ENCODE measurements at places on chromosomes 4 and X.

- DNase-seq = no peak
Measured at GRCh38 chr4:110620691-110621327, 2.1 kb downstream of the PITX2 start.

DNA sequence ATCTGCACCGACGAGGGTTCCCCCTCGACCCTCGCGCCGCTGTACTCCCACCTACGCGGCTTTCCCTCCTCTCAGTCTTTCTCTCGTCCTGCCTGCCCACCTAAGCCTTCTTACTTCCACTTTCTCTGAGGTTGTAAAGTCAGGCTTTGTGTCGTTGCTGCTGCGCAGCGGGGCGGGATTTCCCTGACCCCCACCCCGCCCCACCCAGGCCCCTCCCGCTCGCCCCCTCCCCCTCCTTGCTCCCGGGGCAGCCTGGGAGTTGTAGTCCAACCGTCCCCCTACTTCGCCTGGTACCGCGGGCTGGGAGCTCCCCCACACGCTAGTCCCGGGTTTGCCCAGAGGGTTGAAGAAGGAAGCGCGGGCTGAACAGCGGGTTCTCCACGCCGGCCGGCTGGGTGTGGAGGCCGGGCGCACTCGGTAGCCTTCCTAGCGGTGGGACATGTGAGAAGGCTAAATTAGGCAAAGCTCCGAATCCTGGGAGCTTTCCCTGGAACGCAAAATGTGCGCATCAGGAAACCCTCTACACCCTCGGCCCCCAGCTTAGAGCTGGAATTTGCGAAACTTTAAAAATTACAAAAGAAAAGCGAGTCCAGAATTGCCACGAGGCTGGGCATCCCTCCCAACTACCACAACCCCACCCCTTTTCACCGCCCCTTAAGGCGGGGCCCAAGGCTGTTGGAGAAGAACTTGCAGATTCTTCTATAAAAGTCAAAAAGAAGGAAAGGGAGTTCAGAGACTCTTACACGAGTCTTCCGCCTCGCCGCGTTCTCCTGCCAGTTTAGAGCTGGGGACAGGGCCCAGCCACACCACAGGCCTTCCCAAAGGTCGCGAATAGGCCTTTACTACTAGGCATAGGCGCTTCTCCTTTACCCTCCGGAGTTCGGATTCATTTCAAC, at the start of gene ATP11C:
ATP11C (minus strand) TSS at position 153 of the 896 bp plus-strand sequence. CDS start 1,011 bp downstream, outside the sequence.
- DNase-seq = peak; percentile 91

GRCh38 chrX:20414066-20414465, 147.4 kb upstream of the RPS6KA3 start:
- no peak for DNase-seq

GRCh38 chr4:103934178-103934789, 214.5 kb upstream of the TACR3 start:
- no peak for DNase-seq

DNA sequence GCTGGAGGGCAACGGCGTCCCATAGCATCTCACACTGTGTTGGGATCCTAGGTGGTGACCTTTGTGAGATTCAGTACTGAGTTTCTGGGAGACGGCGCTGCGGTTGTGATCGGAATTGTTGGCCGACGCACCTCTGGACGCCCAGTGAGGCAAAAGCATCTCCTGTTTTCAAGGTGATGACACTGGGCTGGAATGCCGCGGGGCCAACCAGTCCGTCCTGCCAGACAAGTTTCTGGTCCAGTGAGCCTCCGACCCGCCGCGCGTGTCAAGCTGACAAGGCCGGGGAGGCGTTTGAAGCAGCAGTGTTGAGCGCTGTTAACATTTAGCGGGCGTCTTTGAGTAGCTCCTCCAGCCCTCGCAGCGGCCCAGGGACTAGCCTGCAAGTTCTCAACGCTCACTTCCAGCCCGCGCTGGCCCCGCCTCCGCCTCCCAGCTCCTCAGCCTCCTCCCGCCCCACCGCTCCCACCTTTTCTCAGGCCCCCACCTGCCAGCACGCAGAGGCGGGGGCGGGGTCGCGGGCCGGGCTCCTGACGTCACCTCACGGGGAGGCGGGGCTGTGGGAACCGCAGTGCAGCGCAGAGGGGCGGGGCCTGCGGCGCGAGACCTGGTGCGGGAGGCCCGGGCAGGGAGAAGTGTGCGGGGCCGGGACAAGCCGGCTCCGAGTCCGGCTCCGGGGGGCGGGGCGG, 482 bp upstream of the CDS1 start:
- peak; percentile 92 for DNase-seq

DNA sequence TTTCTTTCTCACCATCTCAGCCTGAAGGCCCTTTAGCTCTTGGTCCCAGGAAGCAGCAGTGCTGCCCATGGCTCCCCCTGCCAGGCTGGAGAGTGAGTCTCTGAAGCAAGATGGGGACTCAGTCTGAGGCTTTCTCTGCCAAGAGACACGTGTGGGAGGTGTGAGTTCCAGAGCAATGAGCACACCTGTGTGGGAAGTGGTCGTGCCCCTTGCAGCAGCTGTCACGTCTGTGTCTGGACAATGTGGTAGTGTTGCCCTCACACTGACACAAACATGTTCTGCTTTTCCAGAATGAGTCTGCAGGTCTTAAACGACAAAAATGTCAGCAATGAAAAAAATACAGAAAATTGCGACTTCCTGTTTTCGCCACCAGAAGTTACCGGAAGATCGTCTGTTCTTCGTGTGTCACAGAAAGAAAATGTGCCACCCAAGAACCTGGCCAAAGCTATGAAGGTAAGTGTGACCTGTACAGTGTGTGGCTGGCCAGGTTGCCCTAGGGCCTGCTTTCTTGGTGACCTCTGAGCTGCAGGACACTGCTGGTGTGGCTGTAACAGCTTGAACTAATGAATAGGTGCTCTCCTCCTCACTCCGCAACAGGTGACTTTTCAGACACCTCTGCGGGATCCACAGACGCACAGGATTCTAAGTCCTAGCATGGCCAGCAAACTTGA, 1.9 kb downstream of the TACC3 start:
- DNase-seq = peak; percentile 52

GRCh38 chrX:112840382-112841113, at the start of gene AMOT:
Gene AMOT (minus strand): TSS chrX:112840831. CDS start chrX:112823126, 17,705 bp downstream.
- DNase-seq = peak; percentile 36

- peak; percentile 82 for DNase-seq
Measured at GRCh38 chr4:153152501-153153338, 51.5 kb upstream of the TRIM2 start.

DNA sequence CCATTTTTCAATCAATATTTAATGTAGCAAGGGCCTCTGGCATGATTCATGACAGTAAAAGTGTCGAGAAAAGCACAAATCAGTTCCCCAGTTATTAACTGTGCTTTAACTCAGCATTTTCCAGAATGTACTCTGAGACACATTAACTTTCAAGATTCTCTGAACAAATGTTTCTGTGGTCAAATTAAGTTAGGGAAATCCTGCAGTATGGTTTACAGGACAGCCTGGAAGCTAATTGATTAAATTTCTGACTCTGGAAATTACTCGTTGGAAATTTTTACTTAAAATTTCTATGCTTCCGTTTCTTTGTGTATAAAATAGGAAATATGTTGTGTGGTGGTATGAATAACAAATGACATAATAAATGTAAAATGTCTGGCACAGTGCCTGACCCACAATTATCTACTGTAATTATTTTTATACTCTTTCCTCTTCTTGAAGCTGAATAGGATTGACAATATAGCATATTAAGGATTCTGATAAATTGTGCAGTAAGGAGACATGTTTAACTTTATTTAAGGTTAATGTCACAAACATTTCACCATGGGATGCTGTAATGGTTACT, 33.7 kb downstream of the STK32B start:
- no peak for DNase-seq

DNA sequence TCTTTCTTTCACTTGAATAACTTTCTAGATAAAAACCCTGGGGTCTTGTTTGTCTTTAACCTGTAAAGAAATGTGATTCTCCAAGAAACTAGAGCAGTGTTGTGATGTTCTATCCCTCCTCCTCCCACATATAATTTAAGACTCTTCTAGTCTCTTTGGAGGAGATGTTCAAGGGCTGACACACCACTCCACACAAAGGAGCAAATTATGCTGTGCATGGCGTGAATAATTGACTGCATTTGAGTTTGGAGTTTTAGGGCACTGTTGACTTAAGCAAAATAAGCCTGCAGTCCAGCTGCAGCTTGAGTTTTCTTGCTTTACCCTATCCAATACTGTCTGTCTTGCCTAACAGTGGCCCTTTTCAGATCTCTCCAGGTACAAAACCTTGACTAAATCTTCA, 119.7 kb downstream of the CHRDL1 start:
- DNase-seq = no peak

- DNase-seq = no peak
Measured at GRCh38 chr4:26468283-26468949, 21.9 kb downstream of the CCKAR start.

DNA sequence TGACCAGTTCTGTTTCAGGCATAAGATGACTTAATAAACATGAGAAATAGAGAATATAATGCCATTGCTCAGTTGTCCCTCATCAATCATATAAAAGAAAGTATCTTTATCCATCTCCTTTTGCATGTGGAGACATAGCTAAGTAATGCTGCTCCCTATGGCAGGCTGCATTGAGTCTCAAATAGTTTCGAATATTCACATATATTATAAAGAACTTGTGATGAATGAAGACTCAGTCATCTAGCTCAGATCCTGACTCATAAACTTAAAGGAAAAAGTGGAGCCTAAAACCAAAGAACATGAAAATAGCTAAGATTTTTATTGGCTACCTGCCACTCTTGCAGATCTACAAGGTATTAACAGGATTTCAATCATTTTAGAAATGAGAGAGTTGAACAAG, 11.7 kb upstream of the TLL1 start:
- DNase-seq = no peak

- DNase-seq = no peak
Measured at GRCh38 chr4:73070074-73070390, 516 bp upstream of the COX18 start.

DNA sequence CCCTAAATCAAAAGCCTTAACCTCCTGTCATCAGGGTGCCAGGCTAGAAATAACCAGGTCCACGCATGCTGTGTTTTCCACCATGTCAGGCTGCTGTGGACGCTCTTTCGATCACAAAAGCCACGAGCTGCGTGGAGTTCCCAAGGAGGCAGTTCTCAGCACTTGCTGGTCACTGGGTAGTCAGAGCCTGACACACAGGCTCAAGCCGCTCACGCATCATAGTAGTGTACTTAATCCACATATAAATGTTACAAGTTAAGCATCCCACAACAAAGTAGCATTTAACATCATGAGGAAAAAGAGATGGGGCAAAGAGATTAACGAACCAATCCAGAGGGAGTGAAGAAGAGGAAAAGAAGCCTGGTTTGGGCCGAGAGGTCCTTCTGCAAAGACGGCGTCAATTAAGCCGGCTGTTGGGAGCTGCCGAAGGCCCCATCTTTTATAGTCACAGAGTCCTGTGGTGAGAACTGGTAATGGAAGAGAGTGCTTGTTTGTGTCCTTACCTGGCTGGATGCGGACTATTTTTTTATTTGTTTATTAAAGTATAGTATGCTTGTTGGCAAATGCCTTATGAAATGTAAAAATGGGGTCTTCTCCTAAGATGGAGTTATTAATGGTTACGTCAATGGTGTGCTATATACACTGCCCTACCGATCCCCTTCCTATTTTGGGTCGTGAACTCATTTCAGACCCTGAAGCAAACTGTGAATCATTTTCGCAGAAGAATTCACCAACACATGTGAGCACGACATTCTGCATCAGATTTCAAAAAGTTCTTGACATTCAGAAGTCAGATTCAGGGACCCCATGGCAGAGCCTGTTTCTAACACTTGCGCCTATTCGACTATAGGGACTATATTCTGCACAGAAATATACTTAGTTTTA, 675 bp downstream of the PRIMPOL start:
- no peak for DNase-seq

DNA sequence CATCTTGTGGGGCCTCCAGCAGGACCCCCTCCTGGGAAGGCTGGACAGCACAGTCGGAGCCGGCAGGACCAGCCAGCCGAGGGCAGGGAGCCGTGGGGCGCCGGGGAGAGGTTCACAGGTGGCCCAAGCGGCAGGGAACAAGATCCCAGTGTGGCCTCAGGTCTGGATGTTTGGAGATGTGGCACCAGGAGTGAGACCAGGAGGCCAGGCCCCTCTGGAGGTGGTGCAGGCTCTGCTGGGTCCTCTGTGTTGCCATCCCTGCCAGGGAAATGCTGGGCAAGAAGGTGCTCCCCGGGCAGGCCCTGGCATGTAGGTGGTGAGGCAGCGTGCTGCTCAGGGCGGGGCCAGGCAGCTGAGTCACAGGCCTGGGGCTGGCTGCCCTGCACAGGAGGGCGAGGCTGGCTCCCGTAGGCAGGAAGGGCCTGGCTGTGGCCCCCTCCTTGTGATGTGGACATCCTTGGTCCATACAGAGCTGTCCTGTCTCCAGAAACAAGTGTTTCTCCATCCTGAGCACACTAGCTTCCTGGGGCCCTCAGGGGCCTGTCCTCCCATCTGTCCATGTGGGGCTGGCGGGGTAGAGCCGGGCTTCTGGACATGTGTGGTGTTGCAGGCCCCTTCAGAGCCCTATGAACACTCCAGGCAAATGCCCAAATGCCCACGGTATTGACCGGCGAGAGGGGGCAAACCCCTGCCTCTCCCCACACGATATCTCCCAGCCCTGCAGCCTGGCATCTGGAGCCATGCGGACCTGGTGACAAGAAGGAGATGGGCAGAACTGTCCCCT, 4.8 kb upstream of the HGFAC start:
- no peak for DNase-seq

Measured in CD4-positive, alpha-beta T cell (primary cell).